ENCODE measurements at places on chromosomes 7 and 10.

GRCh38 chr10:92729886-92730285 lies 40.1 kb downstream of the HHEX start:
- no peak for DNase-seq

GRCh38 chr7:74266191-74266963 lies 12.2 kb upstream of the RFC2 start:
- no peak for DNase-seq

DNA sequence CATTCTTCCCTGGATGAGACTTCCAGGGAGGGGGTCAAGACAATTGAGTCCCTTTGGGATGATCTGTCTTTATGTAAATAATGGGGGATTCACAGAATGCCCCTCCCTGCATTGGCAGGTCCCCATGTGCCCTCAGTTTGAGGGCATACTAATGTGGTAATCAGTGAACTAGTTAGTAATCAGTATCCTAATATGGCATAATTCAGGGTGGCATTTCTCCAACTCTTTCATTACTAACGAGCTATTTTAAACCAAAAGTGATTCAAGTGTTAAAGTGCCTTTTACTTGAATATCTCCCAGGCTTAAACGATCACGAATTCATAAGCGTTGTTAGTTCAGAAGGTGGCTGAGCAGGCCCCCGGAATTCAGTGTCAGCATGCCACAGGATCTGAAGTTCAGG lies 1.6 kb upstream of the DNAJB6 start:
- DNase-seq = no peak

- DNase-seq = no peak
These were observed 215.7 kb downstream of the TNS3 start for GRCh38 chr7:47366211-47366610.

DNA sequence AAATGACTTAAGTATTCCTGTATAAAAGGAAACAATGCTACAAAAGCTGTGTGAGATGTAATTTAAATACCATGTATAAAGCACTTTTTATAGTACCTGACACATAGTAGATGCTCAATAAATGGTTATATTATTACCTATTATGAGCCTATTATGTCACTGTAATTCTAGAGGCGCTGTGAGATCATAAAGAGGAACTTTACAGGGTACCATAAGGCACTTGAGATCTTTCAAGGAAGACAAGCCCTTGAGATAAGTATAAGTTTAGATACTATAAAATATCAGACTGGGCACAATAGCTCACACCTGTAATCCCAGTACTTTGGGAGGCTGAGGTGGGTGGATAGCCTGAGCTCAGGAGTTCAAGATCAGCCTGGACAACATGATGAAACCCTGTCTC lies 38.3 kb downstream of the PTTG1IP2 start:
- no peak for DNase-seq

Data from ovary (tissue), 10 donors.